ENCODE measurements at places on chromosomes 5 and 9. TPM values are rescaled to one million over a fixed set of nuclear protein-coding genes. Genes with fewer than 3 reads are reported as not detected.

The MPDZ gene
- 19.5 TPM for polyA plus RNA-seq

The EQTN gene
- polyA plus RNA-seq, result not detected

The OLFML2A gene
- 9.9 TPM for polyA plus RNA-seq

The WNK2 gene
- 29.4 TPM for polyA plus RNA-seq

The IDNK gene
- 4.2 TPM for polyA plus RNA-seq

The SERF1A gene
- 6.3 TPM for polyA plus RNA-seq

The PTGDS gene
- polyA plus RNA-seq, result 5,295 TPM

DNA sequence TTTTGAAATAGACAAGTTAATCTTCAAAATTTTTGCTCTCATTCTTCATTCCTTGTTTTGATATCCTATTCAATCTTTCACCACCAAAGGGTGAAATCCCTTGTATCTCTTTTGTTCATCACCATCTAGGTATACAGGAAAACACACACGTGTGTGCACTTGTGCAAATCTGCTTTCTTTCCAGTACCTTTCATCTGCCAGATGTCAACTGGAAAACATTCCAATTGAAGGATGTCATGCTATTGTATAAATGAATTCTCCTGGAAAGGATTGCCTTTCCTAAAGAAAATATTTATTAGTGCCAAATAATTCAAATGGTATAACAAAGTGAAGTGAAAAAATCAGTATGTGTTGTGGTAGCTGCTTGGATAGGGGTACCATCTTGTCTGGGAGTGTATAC lies 123.7 kb downstream of the RANBP17 start:
- no peak for DNase-seq

DNA sequence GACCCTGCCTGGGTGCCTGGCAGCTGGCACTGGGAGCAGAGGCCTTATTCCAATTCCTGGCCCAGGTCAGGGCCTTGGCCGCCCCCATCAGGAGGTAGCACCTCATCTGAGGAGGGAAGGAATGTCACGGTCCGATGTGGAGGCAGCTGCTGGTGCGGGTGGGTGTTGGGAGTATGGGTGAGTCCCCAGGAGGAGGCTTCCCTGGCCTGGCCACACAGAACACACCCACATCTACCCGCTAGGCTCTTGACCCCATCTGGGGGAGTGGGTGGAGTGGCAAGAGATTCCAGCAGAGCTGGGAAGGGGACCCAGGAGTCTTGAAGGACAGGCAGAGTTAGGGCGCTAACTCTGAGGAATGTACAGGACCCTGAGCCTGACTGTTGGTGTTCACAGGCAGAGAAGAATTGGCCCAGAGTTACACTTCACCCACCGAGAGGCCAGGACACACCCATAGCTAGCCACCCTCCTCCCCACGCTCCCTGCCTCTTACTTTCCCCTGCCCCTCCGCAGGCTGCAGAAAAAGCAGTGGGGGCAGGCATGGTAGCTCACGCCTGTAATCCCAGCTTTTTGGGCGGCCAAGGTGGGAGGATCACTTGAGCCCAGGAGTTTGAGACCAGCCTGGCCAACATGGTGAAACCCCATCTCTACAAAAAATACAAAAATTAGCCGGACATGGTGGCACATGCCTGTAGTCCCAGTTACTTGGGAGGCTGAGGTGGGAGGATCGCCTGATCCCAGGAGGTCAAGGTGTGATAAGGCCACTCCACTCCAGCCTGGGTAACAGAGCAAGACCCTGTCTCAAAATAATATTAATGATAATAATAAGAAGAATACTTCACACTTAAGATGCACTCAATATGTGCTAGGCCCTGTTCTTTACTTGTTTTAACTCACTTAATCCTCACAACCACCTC lies 6.0 kb downstream of the OLFML2A start:
- no peak for DNase-seq

GRCh38 chr5:178211095-178212048 lies 7.0 kb downstream of the HNRNPAB start:
- no peak for DNase-seq

- DNase-seq, result no peak
Observed at GRCh38 chr5:156197042-156197635, 129.8 kb upstream of the SGCD start.

GRCh38 chr5:67437905-67438845 lies 241.6 kb upstream of the CD180 start:
- no peak for DNase-seq

- no peak for DNase-seq
Observed at GRCh38 chr9:126290871-126291270, 35.8 kb upstream of the MVB12B start.

GRCh38 chr5:72032788-72033187 lies 74.5 kb upstream of the MAP1B start:
- DNase-seq, result no peak

DNA sequence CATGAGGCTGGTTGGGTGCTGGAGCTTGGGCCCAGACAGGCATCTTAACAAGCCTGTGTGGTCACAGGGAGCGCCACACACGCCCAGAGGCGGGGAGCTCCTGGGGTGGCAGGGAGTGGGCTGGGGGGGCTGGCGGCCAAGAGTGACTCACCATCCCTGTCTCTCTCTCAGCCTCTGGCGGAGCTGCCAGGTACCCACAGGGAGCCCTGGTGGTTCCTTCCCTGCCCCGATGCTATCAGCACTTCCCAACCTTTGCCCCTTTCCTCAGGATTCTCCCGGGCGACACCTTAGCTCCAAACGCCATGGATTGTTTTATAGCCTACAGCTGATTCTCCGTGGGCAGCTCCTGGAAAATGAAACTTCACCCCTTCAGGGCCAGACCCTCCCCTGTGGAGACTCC lies 5.5 kb downstream of the SLC9A3 start:
- no peak for DNase-seq

- no peak for DNase-seq
Observed at GRCh38 chr5:68659881-68660280, 433.9 kb upstream of the SLC30A5 start.

DNA sequence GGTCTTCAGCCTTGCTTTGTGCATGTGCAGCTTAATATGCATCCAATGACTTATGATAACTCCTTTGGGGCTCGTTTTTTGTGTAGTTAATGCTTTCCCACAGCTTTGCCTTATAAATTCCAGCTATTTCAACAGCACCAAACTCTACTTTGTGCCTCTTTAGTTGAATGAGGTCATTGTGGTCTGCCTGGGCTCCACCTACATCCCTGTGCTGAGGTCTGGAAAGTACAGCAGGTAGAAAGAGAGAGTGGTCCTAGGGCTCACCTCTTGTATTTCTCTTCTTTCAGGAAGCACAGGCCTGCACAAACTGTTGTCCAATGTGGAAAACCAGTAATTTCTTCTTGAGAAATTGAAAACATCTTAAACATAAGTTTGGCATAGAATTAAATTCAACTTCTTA lies 167.2 kb downstream of the XRCC4 start:
- DNase-seq, result no peak

GRCh38 chr9:20479419-20480155 lies 142.7 kb downstream of the MLLT3 start:
- DNase-seq, result no peak

- DNase-seq, result no peak
Observed at GRCh38 chr9:30127371-30127770, 2257.1 kb upstream of the ACO1 start.

DNA sequence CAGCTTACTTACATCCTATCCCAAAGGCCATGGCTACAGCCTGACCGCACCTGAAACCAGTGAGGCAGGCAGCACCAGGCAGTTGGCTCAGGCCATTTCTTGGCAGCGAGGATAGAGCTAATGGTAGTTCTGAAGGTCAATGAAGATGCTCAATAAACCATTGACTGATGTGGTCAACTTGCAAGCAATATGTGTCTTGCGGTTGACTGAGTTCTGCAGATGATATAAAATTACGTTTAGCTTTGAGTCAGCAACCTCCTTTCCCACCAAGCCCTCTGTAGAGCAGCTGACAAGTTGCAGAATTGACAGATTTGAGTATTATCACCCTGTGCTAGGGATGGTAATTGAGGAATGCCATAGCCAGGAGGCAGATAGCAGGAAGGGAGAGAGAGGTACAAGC lies 189.0 kb upstream of the PUM3 start:
- DNase-seq, result no peak

GRCh38 chr9:95080961-95081647 lies 236.4 kb downstream of the FANCC start:
- DNase-seq, result no peak

DNA sequence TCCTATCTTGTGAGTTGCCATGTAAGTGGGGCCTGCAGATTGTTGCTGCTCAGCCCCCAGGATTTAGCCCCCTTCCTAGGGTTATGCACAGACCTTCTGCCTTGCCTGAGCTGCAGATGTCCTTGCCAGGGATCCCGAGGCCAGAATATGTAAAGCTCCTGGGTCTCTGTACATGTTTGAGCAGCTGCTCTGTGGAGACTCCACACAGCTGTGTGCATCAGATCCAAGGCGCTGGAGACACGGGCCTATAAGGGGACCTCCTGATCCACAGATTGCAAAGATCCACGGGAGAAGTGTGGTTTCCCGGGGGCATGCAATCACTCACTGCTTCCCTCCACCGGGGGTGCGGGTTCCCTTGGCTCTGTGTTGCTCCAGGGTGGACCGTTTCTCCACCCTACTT lies 28.9 kb downstream of the TAF11L14 start:
- no peak for DNase-seq

GRCh38 chr5:148455185-148455584 lies 71.4 kb downstream of the FBXO38 start:
- DNase-seq, result no peak

- DNase-seq, result no peak
Observed at GRCh38 chr5:82425591-82425990, 147.4 kb upstream of the RPS23 start.

- DNase-seq, result no peak
Observed at GRCh38 chr9:93318480-93318879, 133.0 kb upstream of the FAM120A start.

GRCh38 chr5:145393426-145393825 lies 441.7 kb downstream of the PRELID2 start:
- no peak for DNase-seq

DNA sequence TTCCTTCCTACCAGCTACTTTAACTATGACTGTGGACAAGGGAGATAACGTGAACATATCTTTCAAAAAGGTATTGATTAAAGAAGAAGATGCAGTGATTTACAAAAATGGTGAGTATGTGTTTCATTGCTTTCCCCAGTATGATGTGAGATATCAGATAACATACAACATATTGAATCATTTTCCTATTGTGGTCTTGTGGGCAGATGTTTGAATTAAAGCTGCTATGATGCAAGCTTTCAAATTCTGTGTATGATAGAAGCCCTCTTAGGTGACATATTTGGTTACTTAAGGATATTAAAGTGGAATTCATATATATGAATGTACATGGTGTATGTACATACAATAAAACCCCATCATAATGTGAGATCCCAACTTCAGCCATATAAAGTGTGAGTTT lies 59.5 kb downstream of the TEK start:
- no peak for DNase-seq

GRCh38 chr5:131634666-131634995 lies 398 bp downstream of the RAPGEF6 start:
- no peak for DNase-seq

GRCh38 chr9:133349965-133350616 lies 2.1 kb downstream of the RPL7A start:
- no peak for DNase-seq

- DNase-seq, result no peak
Observed at GRCh38 chr9:113903514-113904077, 27.5 kb downstream of the ZNF618 start.

GRCh38 chr5:14812166-14812565 lies 59.4 kb downstream of the ANKH start:
- DNase-seq, result no peak

- no peak for DNase-seq
Observed at GRCh38 chr9:84808416-84808815, 138.9 kb downstream of the NTRK2 start.

GRCh38 chr5:44360919-44361318 lies 28.3 kb downstream of the FGF10 start:
- DNase-seq, result no peak

GRCh38 chr5:148909040-148909439 lies 82.6 kb downstream of the ADRB2 start:
- no peak for DNase-seq
